Dermis blood vessel endothelial cell (primary cell): ENCODE measurements at places on chromosomes 12 and 14. TPM values are rescaled to one million over a fixed set of nuclear protein-coding genes. Genes with fewer than 3 reads are reported as not detected.

Gene FGF23
- not detected in 2 replicates for total RNA-seq

GRCh38 chr12:101789171-101789570 is 41.6 kb downstream of the GNPTAB start:
- no peak for DNase-seq

GRCh38 chr12:89907659-89908058 is 199.0 kb upstream of the ATP2B1 start:
- DNase-seq: no peak

Gene ZNF605
- 6.5 and 8.2 TPM in 2 replicates for total RNA-seq

Gene KRT75
- not detected in 2 replicates for total RNA-seq

DNA sequence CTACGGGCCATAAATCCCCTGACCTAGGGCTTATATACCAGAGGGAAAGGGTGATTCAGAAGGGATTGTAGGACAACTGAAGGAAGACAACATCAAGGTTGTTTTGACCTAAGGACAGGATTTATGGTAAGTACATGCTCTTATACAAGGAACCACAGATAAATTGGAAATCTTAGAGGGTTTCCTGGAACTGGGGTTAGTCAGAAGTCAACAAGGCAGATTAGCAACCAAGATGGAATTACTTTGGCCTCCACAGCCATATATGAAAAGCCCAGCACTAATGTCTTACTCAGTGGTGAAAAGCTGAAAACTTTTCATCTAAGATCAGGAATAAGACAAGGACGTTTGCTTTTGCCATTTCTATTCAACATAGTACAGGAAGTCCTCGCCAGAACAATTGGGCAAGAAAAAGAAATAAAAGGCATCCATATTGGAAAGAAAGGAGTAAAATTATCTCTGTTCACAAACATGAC is 5.4 kb downstream of the TMBIM4 start:
- DNase-seq: no peak

DNA sequence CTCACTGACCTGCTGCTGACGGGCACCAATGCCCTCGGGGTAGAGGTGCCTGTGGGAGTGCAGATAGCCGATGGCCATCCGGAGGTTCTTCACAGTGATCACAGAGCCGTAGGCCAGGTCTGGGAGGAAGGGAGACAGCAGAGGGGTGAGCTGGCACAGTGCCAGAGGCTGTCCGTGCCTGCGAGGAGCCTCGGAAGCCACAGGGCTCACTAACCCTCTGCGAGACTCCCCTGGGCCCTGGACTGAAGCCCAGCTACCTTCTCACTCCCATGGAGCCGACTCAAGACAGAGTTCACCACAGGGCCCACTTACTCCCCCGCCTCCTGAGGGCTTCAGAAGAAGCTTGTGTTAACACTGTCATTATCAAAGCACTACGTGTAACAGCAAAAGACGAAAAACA is 24.5 kb downstream of the POMT2 start:
- DNase-seq: no peak

Gene PDE3A
- 2.2 and 3.1 TPM in 2 replicates for total RNA-seq

Gene PLEKHD1
- total RNA-seq: under 0.01 TPM in 1 of 2 replicates, not detected in the other

DNA sequence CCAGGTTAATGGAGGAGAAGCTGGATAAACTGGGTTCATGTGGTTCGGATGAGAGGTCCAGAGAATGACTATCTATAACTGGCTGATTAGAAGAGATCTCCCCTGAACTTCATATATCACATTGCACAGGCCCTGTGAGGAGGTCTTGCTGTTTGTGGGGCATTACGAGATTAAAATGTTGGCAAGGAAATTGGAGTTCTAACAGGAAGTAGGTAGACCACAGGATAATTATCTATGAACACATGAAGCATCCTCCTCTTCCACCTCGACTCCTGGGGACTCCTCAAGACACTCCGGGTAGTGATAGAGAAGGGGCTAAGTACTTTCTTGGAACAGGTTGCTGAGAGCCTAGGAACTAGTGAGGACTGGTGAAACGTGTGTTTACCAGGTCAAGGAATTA is 418.8 kb downstream of the KCNH5 start:
- DNase-seq: no peak
